Stimulated activated CD4-positive, alpha-beta T cell treated with anti-CD3 and anti-CD28 coated beads, TNF-alpha, amount 100 ng/mL, for 4 hours (primary cell): ENCODE measurements at places on chromosomes 1 and 21.

GRCh38 chr1:212396638-212397037 is 18.0 kb downstream of the PACC1 start:
- DNase-seq: no peak

DNA sequence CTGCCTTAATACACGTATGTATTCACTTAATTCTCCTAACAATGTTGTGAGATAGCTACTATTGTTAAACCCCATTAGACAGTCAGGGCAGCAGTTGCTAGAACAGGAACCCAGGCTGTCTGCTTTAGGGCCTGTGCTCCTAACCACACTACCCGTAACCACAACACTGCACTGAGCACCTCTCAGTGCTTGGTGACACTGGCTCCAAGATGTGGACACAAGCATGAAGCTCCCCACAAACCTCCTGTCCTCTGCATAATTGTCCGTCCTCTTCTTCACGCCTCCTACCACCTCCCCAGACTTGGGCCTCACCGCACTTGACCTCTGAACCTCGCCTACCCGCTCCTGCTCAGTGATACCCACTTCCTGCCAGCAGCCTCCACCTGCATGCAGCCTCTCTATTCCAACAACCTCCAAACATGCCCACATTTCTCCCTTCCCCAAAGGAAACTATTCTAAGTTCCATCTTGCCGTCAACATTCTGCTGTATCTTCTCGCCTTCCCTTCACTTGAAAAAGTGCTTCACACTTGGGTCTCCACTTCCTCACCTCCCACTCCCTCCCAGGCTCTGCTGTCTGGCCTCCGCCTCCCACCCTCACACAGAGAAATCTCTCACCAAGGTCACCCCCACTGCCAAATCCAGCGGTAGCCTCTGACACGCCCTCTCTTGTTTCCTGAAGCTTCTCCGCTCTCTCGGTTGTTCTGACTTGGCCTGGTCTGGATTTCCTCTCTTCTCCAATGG is 14.6 kb upstream of the AHDC1 start:
- no peak for DNase-seq

DNA sequence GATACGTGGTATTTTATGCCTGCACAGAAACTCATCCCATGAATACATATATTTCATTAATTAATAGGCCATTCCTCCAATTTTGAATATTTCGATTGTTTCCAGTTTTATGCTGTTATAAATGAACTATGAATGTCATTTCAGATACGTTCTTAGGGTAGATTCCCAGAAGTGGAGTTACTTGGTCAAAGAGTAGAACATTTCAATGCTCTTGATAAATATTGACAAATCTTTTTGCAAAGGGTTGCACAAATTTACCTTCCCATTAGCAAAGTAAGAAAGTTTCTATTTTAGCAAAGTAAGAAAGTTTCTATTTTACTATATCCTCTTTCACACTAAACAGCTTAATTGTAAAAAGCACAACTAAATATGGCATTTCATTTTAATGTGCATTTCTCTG is 48.9 kb downstream of the KCNT2 start:
- no peak for DNase-seq

DNA sequence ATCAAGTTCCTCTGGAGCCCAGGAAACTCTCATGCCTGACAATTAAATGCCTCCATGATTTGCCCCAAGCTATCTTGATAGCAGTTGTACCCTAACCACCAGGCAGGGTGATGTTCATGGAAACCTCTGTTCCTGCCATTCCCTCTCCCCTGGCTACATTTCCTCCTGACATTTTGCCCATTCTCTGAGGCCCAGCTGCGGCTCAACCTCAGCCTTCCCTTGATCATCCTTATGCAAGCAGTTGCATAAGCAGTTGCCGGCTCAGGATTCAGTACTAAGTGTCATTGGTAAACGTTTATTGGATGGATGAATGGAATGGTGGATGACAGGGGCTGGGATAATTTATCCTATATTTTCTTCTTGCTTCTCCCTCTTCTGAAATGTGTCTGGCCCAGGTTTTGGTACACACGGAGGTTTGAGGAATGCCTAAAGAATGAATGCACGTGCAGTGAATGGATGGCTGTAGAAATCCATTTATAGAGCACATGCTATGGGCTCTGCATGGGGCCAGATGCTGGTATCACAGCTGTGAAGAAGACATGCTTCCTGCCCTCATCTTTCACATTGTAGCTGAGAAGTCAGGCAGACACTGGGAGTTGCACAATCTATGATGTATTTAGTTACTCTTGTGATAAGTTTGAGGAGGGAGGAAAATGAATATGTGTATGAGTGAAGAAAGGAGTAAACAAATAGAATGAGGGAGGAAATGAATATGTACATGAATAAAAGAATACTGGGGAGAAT is 261.8 kb downstream of the FOXD2 start:
- no peak for DNase-seq

DNA sequence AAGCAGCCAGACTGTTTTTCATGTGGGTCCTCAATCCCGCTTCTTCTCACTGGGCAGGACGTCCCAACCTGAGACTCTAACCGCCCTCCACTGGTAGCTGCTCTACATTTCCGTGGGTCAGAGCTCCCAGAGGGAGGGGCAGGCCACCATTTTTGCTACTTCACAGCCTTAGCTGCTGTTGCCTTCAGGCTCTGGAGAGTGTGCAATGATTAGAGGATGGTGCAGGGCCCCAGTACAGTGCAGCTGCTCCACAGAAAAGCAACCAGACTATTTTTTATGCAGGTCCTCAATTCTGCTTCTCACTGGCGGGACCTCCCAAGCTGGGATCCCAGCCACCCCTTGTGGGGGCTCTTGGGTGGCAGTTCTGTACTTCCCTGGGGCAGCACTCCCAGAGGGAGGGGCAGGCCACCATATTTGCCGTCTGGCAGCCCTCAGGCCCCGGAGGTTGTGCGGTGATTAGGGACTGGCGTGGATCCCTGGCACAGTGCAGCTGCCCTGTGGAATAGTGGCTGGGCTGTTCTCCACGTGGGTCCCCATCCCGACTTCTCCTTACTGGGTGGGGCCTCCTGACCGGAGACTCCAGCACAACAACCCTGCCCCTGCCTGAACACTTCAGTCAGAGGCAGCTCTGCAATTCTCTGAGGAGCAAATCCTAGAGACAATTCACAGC is 647.6 kb upstream of the PKN2 start:
- no peak for DNase-seq

DNA sequence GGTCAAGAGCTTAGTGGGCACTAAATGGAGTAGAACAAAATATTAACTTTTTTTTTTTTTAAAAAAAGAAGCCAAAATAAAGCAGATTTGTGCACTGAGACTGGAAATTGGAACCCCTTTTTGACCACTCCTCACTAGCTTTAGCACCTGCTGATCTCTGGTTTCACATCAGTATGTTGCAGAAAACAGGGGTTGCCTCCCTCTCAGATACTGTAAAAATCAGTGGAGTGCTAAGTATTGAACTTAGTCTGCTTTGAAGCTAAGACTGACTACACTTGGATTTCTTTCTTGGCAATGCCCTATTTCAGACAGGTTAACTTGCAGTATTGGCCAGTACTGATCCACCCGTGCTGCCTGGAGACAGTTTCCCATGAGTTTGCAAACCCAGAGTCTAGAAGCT is 2.7 kb upstream of the KIAA0040 start:
- DNase-seq: no peak

DNA sequence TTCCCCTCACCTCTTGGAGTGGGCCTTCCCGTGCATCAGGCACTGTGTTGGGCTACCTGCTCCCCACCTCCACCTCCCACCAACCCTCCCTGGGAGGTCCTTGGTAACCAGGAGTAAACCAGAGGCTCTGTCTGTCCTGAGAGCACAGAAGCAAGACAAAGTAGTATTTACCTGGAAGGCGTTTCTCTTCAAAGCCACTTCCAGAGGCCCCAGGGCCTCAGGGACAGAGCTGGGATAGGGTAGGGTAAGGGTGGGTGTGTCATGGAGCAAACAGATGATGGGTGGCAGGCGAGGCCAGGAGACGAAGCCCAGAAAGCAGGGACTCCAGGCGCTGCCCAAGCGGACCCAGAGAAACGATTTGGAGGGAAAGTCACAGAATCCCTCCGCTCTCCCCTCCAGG is 77.2 kb upstream of the TARDBP start:
- DNase-seq: no peak

DNA sequence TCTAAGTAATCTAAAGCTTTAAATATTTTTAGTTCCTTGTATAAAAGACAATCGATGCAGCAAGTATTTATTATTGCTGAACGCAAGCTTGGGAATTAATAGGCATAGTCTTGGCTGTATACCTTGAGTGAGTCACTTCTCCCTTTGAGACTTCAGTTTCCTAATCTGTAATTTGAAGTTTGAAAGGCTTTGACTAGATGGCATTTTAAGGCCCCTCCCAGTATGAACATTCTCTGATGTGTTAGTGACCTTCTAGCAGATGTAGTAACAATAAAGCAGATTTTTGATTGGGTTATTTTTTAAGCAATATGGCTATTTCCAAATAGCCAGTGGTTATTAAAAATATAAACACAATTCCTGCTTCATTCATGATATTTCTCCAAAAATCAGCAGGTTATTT is 58.2 kb downstream of the DUSP10 start:
- no peak for DNase-seq

GRCh38 chr1:228096416-228097332 is 6.5 kb downstream of the C1orf35 start:
- no peak for DNase-seq

DNA sequence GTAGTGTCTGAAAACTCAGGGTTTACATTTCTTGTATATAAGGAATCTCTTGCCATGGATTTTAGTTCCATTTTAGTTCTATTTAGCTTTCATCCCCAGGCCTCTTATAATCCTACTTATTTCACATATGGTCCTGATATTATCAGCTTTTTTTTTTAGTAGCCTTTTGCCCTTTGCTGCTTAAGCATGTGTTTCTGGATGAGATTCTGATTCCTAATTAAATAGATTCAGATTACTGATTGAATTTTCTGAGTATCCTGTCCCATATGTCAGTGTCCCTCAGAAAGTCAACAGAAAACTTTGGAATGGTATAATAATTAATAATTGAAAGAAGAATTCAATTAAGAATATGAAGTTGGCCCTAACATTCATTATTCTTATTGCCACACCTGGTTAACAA is 134.7 kb upstream of the HOOK1 start:
- DNase-seq: no peak

DNA sequence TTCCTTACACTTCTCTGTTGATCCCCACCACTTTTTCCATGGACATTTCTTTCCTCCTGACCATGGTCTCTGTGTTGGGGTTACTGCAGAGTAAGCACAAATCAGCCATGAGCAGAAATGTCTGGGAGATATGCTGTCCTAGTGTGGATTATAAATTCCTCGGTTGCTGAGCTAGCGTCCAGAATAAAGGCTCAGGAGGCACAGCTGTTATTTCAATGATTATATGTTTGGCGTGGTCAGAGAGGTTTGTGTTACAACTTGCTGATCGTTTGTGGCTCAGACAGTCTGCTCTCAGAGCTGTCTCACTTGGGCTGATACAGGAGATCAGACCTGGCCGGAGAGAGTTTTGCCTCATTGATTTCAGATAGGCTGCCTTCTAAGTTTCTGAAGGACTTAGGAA is 37.5 kb upstream of the LAMC2 start:
- DNase-seq: no peak

DNA sequence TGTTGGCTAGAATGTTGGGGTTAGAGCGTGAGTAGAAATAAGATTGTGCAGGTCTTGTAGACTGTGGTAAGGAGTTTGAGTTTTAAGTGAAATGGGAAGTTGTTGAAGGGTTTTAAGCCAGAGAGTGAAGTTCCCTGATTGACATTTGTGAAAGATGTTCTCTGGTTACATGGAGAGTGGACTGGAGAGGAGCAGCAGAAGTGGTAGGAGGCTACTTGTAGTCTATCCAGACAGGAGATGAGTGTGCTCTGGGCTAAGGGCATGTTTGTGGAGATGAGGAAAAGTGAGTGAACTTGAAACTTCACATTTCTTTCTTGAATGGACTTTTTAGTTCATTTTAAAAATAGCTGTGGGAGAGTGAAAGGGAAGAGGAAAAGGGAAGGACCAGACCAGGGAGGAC is 37.0 kb downstream of the F3 start:
- DNase-seq: no peak

GRCh38 chr1:156070548-156070947 is 9.6 kb downstream of the RAB25 start:
- DNase-seq: no peak

DNA sequence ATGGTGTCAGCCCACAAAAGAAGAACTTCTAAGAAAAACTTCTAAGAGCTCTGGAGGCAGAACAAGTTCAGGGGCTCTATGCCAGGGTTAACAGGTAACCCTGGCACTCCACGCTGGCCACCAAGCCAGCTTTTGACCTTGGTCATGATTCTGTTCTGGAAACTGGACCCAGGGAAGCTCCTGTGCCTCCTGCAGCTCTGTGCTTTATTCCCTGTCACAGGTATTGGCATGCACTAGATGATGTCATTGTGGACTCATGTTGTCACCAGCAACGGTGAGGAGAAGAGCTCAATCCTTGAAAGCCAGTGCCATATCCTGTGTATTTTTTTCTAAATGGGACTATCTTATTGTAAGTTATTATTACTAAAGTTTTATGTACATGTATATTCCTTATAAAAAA is 56.7 kb upstream of the GCLM start:
- no peak for DNase-seq

GRCh38 chr1:154863315-154864174 is 6.5 kb downstream of the KCNN3 start:
- no peak for DNase-seq
